AG08396 (cell line): ENCODE measurements at places on chromosomes 7 and 10.

GRCh38 chr10:71493741-71494140 is 97.0 kb downstream of the CDH23 start:
- no peak for DNase-seq

GRCh38 chr10:30803892-30804322 is 174.4 kb upstream of the LYZL2 start:
- DNase-seq: peak; percentile 70

DNA sequence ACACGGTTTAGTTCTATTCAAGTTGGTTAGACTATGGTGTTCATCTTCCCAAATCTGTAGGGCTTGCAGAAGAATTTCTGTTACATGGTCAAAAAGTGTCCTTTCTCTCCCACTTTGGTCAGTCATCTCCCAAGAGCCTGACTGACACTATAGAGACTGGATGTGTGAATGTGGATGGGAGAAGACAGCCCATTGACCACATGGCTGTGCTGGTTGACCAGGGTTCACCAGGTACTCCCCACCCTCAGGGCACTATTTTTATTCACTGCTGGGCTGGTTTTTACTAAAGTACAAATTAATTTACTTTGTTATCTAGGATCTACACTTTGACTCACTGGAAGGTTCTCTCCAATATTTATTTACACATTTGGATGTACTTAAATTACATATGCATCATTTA is 2.3 kb downstream of the ZNF804B start:
- DNase-seq: no peak

- DNase-seq: peak; percentile 94
These were observed at the start of gene CCDC6 for GRCh38 chr10:59906417-59907202. Gene CCDC6 (minus strand): TSS chr10:59906556. CDS start chr10:59906424, 132 bp downstream.

- DNase-seq: peak; percentile 43
These were observed 82.4 kb upstream of the RNF32 start for GRCh38 chr7:156558198-156558597.
